ENCODE measurements at places on chromosomes 2 and 18.

GRCh38 chr2:166921261-166921896 is 33.1 kb downstream of the XIRP2 start:
- DNase-seq: no peak

- DNase-seq: no peak
Observed at GRCh38 chr18:44974174-44974573, 293.5 kb downstream of the SETBP1 start.

GRCh38 chr2:8441986-8442385 is 239.9 kb upstream of the ID2 start:
- DNase-seq: no peak

DNA sequence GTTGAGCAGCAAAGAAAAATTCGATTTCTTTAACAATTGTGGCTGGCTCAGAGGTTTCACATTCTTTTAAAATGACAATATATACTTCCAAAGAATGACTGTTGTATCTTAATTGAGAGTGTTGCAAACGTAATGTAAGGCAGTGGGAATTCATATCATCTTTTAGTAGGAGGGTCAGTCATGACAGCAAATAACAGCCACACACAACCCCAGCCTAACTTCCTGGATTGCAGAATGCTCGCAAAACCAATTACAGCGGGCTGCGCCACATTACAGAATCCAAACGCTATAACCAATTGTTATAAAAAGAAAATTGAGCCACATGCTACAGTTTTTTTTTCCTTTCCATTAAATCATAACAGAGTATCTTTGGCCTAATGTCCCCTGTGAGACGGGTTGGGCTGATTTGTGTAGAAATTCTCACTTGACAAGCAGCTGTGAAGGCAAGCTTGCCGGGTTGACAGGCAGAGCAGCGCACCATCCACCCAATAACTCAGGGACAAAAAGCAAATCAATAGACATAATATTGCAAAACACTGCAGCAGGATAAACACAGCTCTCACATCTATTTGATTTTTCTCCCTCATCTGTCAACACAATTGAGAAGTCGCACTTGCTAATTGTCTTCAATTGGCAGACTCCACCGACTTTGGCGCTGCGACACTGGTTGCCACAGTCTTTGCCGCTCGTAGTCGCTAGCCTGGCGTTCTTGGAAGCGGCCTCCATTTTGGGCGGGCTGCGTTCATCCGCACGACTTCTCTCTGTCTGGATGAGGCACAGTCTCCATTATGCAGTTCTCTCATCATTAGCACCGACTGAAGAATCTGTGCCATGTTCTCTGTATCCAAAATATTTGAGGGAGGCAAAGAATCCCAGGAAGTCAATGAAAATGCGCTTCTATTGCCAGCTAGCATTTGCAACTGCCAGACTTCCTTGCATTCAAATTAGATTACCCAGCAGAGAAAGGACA is 95.0 kb upstream of the CCDC68 start:
- DNase-seq: no peak

- DNase-seq: no peak
Observed at GRCh38 chr2:173872714-173873113, 92.5 kb downstream of the SP3 start.

GRCh38 chr2:8794923-8795825 is 42.2 kb downstream of the KIDINS220 start:
- no peak for DNase-seq

GRCh38 chr18:64488698-64489097 is 339.8 kb upstream of the LINC00305 start:
- DNase-seq: no peak

DNA sequence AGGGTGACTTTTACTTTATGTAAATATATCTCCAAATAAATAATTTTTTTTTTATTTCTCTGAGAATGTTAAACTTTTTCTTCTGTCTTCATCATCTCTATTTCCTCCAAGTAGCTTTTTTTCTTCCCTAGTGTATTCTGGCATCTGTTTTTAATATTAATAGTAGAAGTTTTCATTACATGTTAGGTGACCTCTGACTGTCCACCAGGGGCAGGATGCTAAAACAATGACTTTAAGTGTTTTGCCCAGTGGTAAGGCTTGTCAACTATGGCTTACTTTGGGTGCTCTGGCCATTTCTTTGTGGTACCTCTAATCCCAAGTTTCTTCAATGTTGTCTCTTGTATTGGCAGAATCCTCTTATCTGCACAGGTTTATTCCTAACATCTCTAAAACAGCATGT is 127.1 kb downstream of the SRBD1 start:
- no peak for DNase-seq
